ENCODE measurements at places on chromosomes 4 and X. TPM values are rescaled to one million over a fixed set of nuclear protein-coding genes. Genes with fewer than 3 reads are reported as not detected.

DNA sequence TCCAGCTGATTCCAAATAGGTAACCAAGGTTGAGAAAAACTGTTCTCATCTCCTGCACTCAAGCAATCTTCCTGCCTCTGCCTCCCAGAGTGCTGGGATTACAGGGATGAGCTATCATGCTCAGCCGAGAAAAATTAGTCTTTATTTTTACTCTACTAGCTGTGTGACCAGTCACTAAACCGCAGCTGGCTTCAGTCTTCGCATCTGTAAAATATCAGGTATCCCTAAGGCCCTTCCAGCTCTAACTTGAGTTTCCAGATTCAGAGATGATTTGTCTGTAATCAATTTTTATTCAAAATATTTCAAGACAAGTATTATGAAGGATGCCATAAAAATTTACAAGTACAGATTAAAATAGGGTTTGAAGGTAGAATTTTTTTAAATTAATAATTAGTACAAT, 3.5 kb downstream of the ADH6 start:
- H3K36me3 ChIP-seq = no peaks in the 10 kb centered on the region
- no peak overlapping the region for H3K27ac ChIP-seq
- no peaks in the 10 kb centered on the region for H3K27me3 ChIP-seq
- no peaks in the 10 kb centered on the region for H3K4me1 ChIP-seq

GRCh38 chrX:133590703-133591505, 175.6 kb upstream of the GPC4 start:
- H3K36me3 ChIP-seq = no peaks in the 10 kb centered on the region
- DNase-seq = no peak
- no peaks in the 10 kb centered on the region for H3K27me3 ChIP-seq
- no peak overlapping the region for H3K27ac ChIP-seq

- H3K4me3 ChIP-seq = no peak overlapping the region
- DNase-seq = no peak
- H3K27ac ChIP-seq = no peak overlapping the region
- no peaks in the 10 kb centered on the region for H3K36me3 ChIP-seq
Measured at GRCh38 chr4:69831270-69831627, 28.7 kb downstream of the SULT1E1 start.

GRCh38 chr4:109548655-109549054, 11.4 kb upstream of the MCUB start:
- H3K4me1 ChIP-seq = no peaks in the 10 kb centered on the region
- H3K27me3 ChIP-seq = no peaks in the 10 kb centered on the region
- DNase-seq = no peak
- no peaks in the 10 kb centered on the region for H3K36me3 ChIP-seq

DNA sequence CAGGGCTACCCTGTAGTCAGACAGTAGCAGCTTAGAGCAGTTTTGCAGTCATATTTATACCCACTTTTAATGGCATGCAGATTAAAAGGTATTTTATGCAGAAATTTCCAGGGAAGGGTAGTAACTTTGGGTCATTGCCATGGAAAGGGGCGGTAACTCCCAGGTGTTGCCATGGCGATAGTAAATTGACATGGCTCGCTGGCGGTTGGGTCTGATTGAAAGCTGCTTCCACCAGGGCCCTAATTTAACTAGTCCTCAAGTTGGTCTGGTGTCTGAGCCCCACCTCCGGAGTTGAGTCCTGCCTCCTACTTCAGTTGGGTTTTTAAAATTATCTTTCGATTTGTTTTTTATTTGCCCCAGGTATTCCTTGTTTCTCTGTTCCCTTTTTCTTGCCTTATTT, 70.1 kb downstream of the NAA11 start:
- H3K4me3 ChIP-seq = no peak overlapping the region

NRK gene
- 0.07 TPM for total RNA-seq

DNA sequence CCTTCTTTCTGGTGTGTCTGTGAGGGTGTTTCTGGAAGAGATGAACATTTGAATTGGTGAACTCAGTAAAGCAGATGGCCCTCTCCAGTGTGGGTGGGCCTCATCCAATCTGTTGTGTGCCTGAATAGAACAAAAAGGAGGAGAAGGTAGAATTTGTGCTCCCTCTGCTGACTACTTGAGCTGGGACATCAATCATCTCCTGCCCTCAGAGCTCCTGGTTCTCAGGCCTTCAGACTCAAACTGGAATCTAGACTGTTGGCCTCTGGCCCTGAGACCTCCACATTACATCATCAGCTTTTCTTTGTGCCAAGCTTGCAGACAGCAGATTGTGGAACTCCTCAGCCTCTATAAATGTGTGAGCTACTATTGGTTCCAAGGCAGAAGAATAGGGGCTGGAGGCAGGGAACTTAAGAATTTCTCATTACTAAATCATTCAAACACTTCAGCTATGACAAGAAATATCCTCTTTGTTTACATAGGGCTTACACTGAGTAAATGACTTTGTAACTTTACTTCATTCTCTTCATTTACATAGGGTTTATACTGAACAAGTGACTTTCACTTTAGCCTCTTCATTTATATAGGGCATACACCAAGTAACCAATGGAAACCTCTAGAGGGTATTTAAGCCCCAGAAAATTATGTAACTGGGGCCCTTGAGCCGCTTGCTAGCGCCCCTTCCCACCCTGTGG, 86.9 kb upstream of the NWD2 start:
- no peaks in the 10 kb centered on the region for H3K4me1 ChIP-seq
- H3K27ac ChIP-seq = no peak overlapping the region
- H3K36me3 ChIP-seq = no peaks in the 10 kb centered on the region
- H3K27me3 ChIP-seq = no peaks in the 10 kb centered on the region
- no peak for DNase-seq

GRCh38 chr4:3343358-3343757, 50.5 kb downstream of the RGS12 start:
- DNase-seq = no peak
- no peaks in the 10 kb centered on the region for H3K36me3 ChIP-seq
- no peak overlapping the region for H3K27ac ChIP-seq
- no peak overlapping the region for H3K4me3 ChIP-seq
- peaks cover 8% of the 10 kb centered on the region for H3K4me1 ChIP-seq
- H3K27me3 ChIP-seq = no peaks in the 10 kb centered on the region

GRCh38 chrX:71618303-71618721, at the start of gene CXCR3:
Gene CXCR3, minus strand, starts transcription at chrX:71618511. Its CDS starts 62 bp downstream, at chrX:71618449.
- H3K27me3 ChIP-seq = no peaks in the 10 kb centered on the region
- H3K4me1 ChIP-seq = peaks cover 18% of the 10 kb centered on the region
- H3K36me3 ChIP-seq = no peaks in the 10 kb centered on the region
- H3K27ac ChIP-seq = no peak within 1 kb of the TSS
- no peak for DNase-seq
- H3K4me3 ChIP-seq = no peak within 1 kb of the TSS

LONRF3 gene
- total RNA-seq = 10.1 TPM
